ENCODE measurements at places on chromosomes 13 and 19.

GRCh38 chr19:43660971-43661360 is 9.0 kb downstream of the PLAUR start:
- DNase-seq = no peak

GRCh38 chr13:57704031-57704430 is 72.5 kb downstream of the PCDH17 start:
- no peak for DNase-seq

DNA sequence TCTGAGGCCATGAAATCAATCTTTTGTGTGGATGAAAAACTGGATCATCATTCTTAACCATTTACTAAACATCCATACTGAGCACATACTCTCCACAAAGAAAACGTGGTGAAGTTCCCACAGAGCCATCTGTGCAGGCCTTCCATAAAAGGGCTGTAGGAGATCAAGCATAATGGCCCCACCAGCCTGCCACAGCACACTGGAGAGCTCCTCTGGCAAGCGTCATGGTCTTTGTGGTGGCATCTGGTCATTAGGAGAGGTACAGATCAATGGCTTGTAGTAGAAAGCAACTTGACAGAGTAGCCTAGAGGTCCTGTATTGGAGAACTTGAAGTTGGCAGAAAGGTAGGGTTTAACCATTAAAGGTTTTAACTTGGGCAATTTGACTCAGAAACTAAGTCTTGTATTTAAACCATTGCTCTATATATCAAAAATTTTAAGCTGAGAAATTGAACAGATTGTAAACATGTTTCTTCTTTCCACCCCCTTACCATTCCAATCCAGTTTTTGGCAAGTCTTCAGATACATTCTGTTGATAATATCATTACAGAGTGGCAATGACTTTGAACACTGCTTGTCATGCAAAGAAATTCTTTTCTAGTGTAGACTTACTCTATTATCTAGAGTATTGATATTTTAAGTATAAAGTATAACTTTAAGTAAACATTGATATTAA is 128.3 kb downstream of the LMO7 start:
- DNase-seq = no peak

GRCh38 chr13:30020726-30021312 is 170.4 kb upstream of the UBL3 start:
- DNase-seq = no peak

- DNase-seq = no peak
Observed at GRCh38 chr19:47179653-47180310, 49.1 kb downstream of the SAE1 start.

GRCh38 chr13:23628250-23628649 is 58.0 kb downstream of the TNFRSF19 start:
- DNase-seq = no peak

- no peak for DNase-seq
Observed at GRCh38 chr19:56193981-56194640, 3.5 kb downstream of the ZSCAN5B start.

DNA sequence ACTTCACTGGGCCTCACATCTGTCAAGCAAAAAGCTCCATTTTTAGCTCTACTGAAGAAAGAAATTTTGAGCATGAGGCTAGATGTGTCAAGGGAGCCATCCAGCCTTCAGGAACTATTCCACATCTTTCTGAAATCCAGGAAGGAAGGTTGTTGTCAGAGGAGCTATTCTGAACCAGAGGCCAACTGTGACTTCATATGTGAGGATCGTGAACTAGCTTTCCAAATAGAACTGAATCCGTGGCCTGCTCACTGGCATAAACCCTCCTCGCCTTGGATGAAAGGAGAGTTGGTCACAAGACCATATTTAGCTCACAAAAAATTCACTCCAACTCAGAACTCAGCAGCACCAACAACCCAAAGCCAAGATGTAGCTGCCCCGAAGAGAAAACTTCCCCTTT is 195.8 kb downstream of the FOXO1 start:
- DNase-seq = no peak

GRCh38 chr13:74117207-74117705 is 16.9 kb downstream of the KLF12 start:
- no peak for DNase-seq

- DNase-seq = no peak
Observed at GRCh38 chr13:109403012-109403421, 383.4 kb downstream of the IRS2 start.

DNA sequence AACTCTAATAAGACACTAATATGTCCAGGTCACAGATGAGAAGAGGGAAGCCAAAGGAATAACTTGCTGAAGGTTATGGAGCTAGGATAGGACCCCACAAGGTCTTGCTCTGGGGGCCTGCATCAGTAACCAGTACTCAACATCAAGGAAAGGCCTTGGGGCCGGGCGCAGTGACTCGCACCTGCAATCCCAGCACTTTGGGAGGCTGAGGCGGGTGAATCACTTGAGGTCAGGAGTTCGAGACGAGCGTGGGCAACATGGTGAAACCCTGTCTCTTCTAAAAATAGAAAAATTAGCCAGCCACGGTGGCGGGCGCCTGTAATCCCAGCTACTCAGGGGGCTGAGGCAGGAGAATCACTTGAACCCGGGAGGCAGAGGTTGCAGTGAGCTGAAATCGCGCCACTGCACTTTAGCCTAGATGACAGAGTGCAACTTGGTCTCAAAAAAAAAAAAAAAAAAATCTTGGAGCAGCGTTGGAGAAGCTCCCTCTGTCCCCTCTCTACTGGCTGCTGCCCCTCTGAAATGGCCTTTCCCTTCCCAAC is 1.8 kb downstream of the LONP1 start:
- DNase-seq = no peak

DNA sequence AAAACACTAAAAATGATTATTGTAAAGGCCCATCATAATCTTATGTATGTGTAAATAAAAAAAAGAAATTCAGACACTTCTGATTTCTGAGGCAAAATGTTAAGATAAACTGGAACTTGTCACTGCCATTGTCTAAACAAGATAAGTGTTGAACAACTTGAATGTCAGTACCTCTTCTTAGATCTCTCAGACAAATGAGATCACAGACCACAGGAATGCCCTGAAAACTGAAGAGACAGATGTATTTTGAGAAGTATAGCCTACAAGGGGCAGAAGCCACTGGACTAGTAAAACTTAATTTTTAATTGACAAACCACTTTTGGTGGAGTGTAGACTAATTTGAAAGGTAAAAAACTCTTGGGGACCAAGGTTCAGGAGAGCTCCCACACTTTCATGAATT is 375.5 kb upstream of the SLITRK5 start:
- DNase-seq = no peak

GRCh38 chr19:39409208-39410016 is 2.8 kb downstream of the ZFP36 start:
- peak; percentile 69 for DNase-seq

DNA sequence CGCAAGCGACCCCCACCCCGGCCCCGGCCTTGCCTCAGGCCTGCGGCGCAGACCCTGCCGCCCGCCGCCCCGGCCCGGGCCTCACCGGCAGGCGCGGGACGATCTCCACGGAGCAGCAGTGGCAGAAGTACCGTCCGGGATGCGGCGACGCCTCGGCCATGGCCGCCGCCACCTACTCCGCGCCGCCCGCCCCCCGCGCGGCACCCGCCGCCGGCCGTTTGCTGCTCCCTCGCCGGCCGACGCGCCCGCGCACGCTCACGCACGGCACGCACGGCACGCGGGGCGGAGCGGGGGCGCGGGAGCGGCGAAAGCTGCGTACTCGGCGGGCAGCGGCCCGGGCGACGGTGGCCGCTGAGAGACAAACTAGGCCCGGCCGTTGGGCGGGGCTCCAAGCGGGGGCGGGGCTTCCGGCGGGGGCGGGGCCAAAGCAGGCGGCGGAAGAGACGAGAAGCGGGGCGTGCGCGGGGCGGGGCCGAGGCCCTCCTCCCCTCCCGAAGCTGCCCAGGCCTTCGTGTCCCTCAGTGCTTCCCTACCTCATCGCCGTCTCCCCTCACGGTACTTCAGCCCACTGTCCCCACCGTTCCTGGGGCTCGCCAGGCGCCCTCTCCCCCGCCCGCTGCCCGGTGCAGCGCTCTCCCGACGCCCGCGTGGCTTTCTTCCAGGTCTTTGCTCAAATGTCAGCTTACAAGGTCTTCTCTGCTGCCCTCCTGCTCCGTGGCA is at the start of gene RNF126:
Gene RNF126 (minus strand): TSS at position 253 of the 720 bp plus-strand sequence. CDS start 93 bp downstream, at position 160.
- DNase-seq = peak; percentile 99
